ENCODE measurements at places on chromosomes 1 and 21.

DNA sequence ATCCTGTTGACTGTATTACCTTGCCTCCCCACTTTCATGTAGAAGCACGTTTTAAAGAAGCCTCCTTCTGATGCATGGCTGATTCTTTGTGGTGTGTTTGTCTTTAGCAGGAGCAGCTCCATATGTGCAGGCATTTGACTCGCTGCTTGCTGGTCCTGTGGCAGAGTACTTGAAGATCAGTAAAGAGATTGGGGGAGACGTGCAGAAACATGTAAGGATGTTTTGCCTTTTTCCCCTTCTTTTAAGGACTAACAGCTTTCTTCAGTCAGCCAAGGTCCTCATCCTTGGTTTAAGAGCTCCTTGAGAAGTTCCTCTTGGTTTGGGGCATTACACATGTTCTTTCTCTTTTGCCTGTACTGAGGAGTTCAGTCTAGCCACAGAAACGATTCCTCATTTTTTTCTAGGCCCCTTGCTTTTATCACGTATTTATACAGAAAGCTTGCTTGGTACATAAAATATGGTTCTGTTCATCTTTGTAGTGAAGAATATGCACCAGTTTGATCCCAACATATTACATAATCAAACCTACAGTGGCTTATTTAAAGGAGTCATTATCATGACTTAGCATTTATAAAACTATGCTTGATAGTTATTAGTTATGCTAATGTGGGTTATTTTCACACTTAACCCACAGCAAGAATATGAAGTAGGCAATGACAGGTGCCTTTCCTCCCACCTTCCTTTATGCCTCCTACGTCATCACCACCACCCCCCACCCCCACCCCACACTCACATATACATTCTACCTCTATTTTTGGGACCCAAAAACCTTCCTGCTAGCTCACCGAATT lies 19.6 kb downstream of the CAP1 start:
- peaks cover 78% of the 10 kb centered on the region for H3K4me1 ChIP-seq
- peak overlapping the region; percentile 1 for H3K4me3 ChIP-seq
- H3K27ac ChIP-seq, result peak overlapping the region; percentile 64
- no peaks in the 10 kb centered on the region for H3K27me3 ChIP-seq

DNA sequence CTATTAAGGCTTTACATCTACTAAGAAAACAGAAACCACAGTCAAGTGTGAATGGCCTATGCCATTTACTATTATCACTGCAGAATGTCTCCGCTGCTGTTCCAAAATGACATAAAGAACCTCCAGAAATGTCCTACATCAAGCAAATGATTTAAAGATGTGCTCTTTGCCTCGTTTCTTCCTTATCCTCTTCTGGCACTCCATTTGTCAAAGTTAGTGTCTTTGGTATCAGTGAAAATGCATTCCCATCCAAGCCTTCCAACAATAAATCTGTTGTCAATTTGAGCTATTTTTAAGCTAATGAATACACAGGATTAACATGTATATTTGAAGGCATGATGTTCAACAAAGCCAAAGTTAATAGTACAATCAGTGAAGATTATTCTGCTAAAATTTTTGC lies 105.7 kb downstream of the LRRC53 start:
- no peak overlapping the region for H3K4me3 ChIP-seq
- H3K36me3 ChIP-seq, result no peaks in the 10 kb centered on the region
- H3K27ac ChIP-seq, result no peak overlapping the region
- no peaks in the 10 kb centered on the region for H3K27me3 ChIP-seq
- no peak for DNase-seq
- no peaks in the 10 kb centered on the region for H3K4me1 ChIP-seq

DNA sequence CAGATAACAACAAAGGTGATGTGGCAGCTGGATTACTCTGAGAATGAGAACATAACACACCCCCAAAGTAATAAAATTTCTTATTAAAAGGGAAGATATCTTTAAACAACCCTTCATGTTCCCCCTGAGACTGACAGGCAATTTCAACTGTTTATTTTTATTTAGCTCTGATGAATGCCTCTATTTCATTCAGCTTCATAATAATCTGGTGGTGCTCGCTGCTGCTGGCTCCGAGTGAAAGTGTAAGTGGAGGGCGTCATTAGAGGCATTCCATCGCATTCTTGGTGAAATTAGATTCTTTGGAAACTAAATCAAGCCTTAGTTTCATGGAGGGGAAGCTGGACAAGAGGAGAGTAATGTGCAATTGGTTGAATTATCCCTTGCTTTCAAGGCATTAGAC lies 128.9 kb downstream of the GRIK1 start:
- no peak overlapping the region for H3K27ac ChIP-seq
- no peak for DNase-seq
- H3K4me1 ChIP-seq, result no peaks in the 10 kb centered on the region
- no peaks in the 10 kb centered on the region for H3K36me3 ChIP-seq
- H3K27me3 ChIP-seq, result no peaks in the 10 kb centered on the region

GRCh38 chr1:162663589-162664106 lies 31.4 kb downstream of the DDR2 start:
- no peak overlapping the region for H3K27ac ChIP-seq
- no peaks in the 10 kb centered on the region for H3K27me3 ChIP-seq
- H3K4me1 ChIP-seq, result peaks cover 4% of the 10 kb centered on the region
- no peak overlapping the region for H3K4me3 ChIP-seq
- no peak for DNase-seq

- DNase-seq, result no peak
- no peaks in the 10 kb centered on the region for H3K36me3 ChIP-seq
- no peaks in the 10 kb centered on the region for H3K27me3 ChIP-seq
- peak overlapping the region; percentile 34 for H3K27ac ChIP-seq
- peaks cover 51% of the 10 kb centered on the region for H3K4me1 ChIP-seq
Observed at GRCh38 chr1:151443846-151444782, 15.2 kb downstream of the POGZ start.

DNA sequence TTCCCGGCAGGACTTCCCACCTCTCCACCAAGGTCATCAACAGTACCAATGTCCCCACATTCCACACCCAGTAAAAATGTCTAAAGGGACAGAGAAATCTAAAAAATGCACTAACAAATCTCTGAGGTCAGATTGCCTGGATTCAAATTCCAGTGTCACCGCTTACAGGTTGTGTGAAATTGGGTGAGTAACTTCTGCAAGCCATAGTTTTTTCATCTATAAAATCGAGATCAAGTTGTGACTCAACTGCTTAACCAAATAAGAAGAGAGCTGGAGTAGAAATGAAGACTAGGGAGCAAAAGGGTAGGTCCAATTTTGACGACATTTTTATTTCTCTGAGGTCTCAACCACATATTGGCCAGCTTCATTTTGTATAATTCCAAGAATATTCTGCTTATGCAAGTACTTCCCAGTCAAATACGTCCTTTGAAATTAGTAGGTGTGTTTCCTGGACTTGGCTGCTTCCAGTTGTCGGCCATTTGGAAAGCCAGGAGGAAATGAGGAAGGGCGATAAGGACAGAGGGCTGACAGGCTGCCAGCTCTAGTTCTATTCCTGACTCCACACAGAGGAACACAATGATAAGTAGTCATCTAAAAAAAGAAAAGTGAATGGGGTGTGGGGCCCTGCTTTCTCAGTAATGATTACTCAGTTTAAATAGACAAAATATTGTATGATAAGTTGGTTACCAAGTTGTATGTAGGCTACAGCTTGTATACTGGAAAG lies 57.7 kb upstream of the ZC3H11B start:
- DNase-seq, result no peak
- no peak overlapping the region for H3K4me3 ChIP-seq
- no peaks in the 10 kb centered on the region for H3K36me3 ChIP-seq
- no peaks in the 10 kb centered on the region for H3K4me1 ChIP-seq

- H3K4me3 ChIP-seq, result peak overlapping the region; percentile 55
- H3K27ac ChIP-seq, result peak overlapping the region; percentile 99
- H3K27me3 ChIP-seq, result no peaks in the 10 kb centered on the region
- H3K4me1 ChIP-seq, result peaks cover 25% of the 10 kb centered on the region
Observed at GRCh38 chr1:161021970-161022353, 1.0 kb upstream of the F11R start.

GRCh38 chr21:17554679-17555465 lies 42.0 kb downstream of the CXADR start:
- H3K36me3 ChIP-seq, result no peaks in the 10 kb centered on the region
- no peak for DNase-seq
- H3K4me3 ChIP-seq, result no peak overlapping the region
- no peaks in the 10 kb centered on the region for H3K27me3 ChIP-seq

DNA sequence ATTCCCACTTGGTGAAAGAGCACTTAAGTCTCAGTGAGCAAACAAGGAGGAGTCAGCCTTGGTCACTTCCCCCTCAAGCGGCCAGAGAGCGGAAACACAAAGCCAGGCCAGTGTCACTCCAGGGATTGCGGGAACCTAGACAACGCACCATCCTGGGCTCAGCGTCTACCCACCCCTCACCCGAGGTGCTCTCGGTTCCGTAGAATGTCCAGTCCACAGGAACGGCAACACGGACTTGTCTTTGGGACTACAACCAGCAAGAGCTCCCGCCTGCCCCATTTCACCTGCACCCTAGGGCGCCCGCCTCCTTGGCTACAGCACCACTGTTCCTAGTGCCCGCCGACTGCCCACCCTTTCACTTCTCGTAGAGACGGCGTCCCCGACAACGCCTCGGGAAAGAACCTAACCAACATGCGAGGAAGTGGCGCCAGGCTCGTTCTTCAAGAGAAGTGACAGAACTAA lies 509 bp downstream of the GDAP2 start:
- peaks cover 9% of the 10 kb centered on the region for H3K36me3 ChIP-seq
- peaks cover 54% of the 10 kb centered on the region for H3K4me1 ChIP-seq
- peak overlapping the region; percentile 77 for H3K4me3 ChIP-seq
- H3K27ac ChIP-seq, result peak overlapping the region; percentile 93
- no peak for DNase-seq
- no peaks in the 10 kb centered on the region for H3K27me3 ChIP-seq

DNA sequence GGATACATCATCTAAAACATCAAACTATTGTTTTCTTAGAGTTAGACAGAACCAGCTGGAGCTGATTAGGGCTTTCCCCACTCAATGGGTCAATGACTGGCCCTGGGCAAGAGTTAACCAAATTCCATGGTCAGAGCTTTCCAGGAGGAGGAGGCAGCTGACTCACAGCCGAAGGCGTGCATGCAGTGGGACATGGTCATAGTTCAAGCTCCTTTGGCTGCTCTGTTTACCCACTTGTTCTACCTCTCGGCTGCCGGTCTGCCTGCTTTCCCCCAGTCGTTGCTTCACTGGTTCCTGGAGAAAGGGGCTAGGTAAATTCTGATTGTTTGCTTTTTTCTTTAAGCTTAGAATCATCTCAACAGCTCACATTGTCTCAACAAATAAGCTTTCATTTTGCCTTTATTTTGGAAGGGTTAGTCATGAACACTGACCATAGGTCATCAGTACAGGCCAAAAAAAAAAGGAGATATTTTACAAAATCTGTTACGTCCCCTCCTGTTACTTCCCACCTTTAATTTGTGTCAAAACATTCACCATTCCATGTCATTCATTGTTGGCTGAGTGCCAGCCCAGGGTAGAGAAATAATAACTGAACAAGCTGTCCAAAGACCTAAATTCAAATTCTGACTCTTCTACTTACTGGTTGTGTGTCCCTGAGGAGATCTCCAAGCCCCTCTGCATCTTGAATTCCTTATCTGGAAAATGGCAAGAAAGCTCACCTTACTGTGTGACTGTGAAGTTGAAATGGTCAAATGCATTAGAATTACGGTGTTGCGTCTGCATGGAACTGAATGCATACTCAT lies 12.0 kb downstream of the MAB21L3 start:
- peak overlapping the region; percentile 71 for H3K27ac ChIP-seq
- H3K4me3 ChIP-seq, result no peak overlapping the region
- H3K27me3 ChIP-seq, result no peaks in the 10 kb centered on the region
- H3K36me3 ChIP-seq, result no peaks in the 10 kb centered on the region
- no peak for DNase-seq

- no peak overlapping the region for H3K4me3 ChIP-seq
- no peak overlapping the region for H3K27ac ChIP-seq
- H3K27me3 ChIP-seq, result no peaks in the 10 kb centered on the region
- H3K4me1 ChIP-seq, result peaks cover 25% of the 10 kb centered on the region
- no peak for DNase-seq
- H3K36me3 ChIP-seq, result no peaks in the 10 kb centered on the region
Observed at GRCh38 chr21:28705616-28706015, 287.1 kb downstream of the LTN1 start.

GRCh38 chr1:209862391-209863356 lies 34.9 kb downstream of the UTP25 start:
- H3K27ac ChIP-seq, result no peak overlapping the region
- H3K36me3 ChIP-seq, result no peaks in the 10 kb centered on the region
- no peak overlapping the region for H3K4me3 ChIP-seq
- no peaks in the 10 kb centered on the region for H3K27me3 ChIP-seq

- no peaks in the 10 kb centered on the region for H3K27me3 ChIP-seq
- no peaks in the 10 kb centered on the region for H3K4me1 ChIP-seq
- H3K27ac ChIP-seq, result no peak overlapping the region
- DNase-seq, result no peak
Observed at GRCh38 chr1:73953186-73953585, 244.8 kb downstream of the LRRIQ3 start.

DNA sequence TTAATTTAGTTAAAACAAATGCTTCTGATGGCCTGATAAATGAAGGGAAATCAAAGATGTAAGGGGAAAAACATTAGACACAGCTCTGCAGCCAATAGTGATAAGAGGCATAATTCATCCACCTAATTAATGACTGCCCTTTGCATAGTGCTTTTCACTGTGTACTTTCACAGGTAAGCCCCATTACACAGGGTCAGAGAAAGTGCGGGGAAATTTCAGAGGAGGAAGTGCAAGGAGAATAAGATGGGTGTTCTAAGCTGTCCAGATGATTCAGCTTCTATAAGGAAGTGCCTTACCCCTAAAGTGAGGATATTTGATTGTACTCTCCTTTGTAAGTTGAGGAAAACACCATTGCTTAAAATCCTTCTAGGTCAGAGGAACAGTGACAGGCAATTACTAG lies 88.0 kb downstream of the NR5A2 start:
- DNase-seq, result no peak
- H3K4me1 ChIP-seq, result no peaks in the 10 kb centered on the region
- no peaks in the 10 kb centered on the region for H3K36me3 ChIP-seq
- no peak overlapping the region for H3K27ac ChIP-seq

- no peak for DNase-seq
- H3K27ac ChIP-seq, result peak overlapping the region; percentile 88
- no peaks in the 10 kb centered on the region for H3K27me3 ChIP-seq
- H3K36me3 ChIP-seq, result no peaks in the 10 kb centered on the region
- peak overlapping the region; percentile 86 for H3K4me3 ChIP-seq
Observed at GRCh38 chr1:26530895-26531598, 1.5 kb downstream of the RPS6KA1 start.

DNA sequence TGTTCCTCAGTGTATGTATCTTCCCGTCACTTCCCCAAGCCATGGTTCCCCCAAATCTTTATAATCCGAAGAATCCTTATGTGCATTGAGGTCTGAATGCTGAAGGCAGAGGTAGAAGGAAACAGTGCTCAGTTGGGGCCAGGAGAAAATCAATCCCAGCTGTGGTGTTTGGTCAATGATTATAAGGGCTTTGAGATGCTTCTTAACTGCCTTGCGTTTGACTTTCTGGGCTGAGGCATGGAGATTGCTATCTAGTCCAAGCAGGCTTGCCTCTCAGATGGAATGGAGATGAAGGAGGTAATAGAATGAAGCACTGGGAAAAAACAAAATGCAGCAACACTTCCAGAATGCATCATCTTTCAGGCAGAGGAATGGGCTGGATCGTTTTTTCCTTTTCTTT lies 3.6 kb upstream of the MAP1LC3C start:
- H3K4me1 ChIP-seq, result no peaks in the 10 kb centered on the region
- peaks cover 4% of the 10 kb centered on the region for H3K27me3 ChIP-seq
- DNase-seq, result no peak

Measured in esophagus squamous epithelium (tissue), 5 donors.